ENCODE measurements at places on chromosomes 2 and 18.

DNA sequence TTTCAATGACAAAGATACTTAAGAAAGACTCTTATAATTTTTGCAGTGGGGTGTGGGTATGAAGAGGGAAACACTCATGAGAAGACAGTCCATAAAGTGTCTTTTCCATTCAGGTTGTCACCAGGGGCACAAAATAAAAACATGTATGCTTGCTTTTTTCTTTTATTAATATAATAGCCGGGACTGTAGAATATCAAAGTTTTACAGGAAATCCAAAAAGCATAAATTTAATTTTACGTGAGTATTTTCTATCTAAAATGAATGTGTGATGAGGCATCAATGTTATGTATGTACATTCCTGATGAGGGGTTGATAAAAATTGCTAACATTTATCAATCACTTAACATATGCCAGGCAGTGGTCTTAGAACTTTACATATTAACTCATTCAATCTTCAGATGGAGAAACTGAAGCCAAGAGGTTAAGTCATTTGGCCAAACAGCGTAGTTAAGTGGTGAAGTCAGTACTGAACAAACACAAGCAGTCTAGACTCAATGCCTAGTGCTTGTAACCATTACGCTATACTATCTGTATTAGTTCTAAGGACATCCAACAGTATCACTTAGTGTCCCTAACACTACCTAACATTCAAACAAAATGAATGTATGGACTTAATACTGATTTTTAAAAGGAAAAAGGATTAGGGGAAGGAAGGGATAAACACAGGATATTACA, 10.7 kb downstream of the CCT4 start:
- no peak for DNase-seq

DNA sequence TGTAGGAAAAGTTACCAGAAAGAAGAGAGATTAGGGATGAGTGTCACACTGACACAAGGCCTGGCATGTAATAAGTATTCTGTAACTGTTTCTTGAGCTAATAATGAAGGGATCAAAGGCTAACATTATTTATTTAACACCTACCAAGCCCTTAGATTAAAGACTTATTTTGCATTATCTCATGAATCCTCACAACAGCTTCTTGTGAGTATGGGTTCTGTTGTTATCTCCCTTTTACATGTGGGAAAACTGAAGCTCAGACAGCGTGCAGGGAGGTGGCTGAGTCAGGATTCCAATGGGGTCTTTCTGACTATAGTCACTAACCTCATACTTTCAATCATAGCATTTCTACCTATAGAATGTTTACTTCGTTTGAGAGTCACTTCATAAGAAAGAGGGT, 79.0 kb upstream of the PROKR1 start:
- no peak for DNase-seq

GRCh38 chr2:104118889-104119288, 735.0 kb upstream of the POU3F3 start:
- DNase-seq = no peak

DNA sequence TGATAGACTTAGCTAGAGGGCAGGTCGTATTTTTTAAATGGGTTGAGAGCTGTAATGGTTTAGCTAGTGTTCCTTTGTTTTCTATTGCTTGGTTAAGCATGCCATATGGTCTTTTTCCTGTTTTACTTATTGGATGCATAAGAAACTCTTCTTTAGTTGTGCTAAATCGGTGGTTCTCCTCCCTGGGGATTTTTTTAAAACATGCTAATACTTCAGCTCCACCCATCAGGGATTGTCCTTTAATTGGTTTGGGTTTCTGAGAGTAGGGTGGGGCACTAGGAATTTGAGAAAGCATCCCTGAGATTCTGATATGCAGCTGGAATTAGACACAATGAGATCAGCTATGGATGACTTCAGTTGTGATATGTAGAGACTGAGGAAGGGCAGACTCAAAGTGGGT, 497.2 kb downstream of the THSD7B start:
- DNase-seq = no peak

- no peak for DNase-seq
Observed at GRCh38 chr2:9755008-9755407, 88.3 kb upstream of the TAF1B start.

GRCh38 chr2:185507719-185508118, 230.9 kb upstream of the FSIP2 start:
- no peak for DNase-seq

- no peak for DNase-seq
Observed at GRCh38 chr18:59916746-59917145, 16.9 kb downstream of the PMAIP1 start.

DNA sequence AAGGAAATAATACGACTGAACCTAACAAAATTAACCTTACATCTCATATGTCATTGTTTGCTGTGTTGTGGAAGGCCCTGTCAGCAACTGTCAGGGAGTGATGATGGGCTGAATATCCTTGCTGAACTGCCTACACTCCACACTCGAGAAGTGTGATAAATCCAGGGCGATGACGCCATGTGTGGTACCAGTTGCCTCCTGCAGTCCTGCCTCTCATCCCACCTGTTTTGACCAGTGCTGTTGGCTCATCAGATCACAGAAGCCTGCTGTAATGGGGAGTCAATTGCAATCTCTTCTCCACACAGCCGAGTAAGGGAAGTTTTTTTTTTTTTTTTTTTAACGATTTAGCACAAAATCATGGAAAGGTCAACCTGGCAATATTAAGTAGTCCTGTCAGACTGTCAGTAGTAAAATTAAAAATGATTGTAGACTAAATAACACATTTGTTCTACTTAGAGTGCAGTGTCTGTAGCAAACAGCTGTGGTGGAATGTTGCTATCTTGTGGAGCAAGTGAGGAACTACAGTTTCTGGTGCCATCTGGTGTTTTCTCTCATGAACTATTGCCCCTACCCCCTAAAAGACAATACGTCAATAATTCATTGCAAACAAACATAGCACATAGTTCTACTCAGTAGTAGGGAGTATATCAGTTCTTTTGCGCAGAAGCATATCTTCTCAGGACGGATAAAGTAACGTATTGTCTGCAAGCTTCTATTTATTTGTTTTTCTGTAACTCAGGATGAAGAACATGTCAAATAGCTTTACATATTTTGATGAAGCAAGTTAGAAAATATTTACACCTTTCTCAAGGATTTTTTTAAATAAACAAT, 347.6 kb downstream of the CTNNA2 start:
- DNase-seq = no peak

- DNase-seq = no peak
Observed at GRCh38 chr2:150591496-150592285, 104.2 kb upstream of the RND3 start.

DNA sequence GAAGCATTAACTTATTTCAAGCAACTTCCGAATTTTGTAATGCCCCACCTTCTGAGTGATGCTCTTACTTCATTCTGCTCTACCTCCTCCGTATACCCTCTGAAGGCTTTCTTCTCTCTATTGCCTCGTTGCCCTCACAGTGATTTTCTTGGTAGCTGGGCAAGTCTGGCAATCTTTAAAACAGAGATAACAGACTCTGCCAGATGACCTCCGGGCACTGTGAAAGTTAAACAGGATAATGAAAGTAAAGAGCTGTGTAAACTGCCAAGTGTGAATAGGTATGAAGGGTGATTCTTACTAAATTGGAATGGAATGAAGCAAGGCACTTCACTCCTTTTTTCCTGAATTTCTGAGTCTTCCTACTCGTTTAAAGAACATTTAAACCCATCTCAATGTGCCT, 207.3 kb upstream of the GYPC start:
- no peak for DNase-seq

Data from CD4-positive, alpha-beta T cell treated with Interleukin-17A for 1 hour (primary cell).